ENCODE measurements at places on chromosomes 6 and 20.

- DNase-seq, result no peak
Observed at GRCh38 chr6:155333414-155333813, 19.1 kb upstream of the TFB1M start.

- DNase-seq, result no peak
Observed at GRCh38 chr6:98843271-98844243, 9.2 kb downstream of the POU3F2 start.

DNA sequence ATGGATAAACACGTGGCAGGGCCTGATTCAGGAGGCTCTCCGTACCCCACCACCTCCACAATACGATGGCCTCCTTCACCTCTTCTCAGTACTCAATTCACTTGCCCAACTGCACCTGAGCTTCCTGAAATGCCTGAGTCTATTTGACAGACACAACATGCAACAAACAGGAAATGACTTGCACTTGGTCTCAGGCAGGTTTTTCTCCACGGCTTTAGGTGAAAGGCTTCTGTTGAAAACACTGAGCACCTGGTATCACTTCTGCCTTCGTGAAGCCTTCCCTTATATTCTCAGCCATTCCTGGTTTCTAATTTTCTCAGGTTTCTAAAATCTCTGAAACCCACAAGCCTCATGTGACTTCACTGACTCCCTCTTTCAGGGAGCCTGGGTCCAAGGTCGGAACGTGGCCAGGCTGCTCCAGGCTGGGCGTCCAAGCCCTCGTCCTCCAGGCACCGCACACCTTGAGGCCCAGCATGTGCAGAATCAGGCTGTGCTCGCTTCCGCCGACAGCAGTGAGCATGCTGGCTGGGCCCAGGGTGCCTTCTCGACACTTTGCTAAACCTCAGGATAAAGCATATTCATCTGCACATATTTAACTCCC, 34.7 kb downstream of the TAF4 start:
- peak; percentile 23 for DNase-seq

DNA sequence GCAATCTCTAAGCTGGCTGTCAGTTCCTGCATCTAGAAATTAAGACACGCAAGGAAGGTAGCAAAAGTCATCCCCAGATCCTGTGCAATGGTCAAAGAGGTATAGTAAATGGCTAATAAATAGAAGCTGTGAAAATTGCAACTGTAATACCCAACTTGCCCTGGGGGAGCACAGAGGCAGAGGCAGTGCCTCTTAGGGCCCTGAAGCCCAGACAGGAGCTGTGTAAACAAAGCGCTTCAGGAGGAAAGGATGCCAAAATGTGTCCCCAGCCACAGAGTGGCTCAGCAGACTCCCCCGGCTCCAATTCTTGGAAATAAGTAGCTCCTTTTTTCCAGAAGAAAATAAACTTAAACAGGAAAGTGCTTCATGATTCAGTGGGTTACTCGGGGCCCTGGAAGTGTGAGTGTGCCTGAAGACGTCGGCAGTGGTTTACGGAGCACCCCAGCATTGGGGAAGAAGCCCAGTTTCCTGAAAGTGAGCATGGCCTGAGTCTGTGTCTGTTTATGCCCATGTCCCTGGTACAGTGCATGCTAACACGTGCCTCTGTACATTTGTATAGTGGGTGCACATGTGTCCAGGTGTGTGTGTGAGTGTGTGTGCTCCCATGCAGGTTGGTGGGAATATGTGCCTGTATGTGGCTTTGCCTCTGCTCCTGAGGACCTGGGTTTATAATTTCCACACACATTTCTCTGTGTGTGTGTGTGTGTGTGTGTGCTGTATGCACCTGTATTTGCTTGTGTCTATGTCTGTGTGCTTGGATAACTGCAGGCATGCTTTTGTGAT, 246.7 kb downstream of the MAFB start:
- no peak for DNase-seq

DNA sequence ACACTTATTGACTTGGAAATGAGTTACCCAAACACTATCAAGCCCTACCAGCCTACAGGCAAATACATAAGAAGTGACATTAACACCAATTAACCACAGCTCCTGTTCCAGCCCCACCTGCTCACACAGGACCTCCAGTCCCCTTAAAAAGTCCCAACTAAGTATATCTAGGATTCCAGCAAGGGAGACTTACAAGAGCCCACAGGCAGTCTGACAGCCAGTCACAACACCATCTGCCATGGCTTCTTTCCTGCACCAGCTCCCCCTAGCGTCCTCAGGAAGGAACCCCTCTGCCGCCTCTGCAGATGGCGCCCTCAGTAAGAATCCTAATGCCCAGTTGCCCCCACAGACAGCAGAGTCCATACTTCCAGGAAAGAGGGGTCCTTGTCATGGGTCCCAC, 122.1 kb downstream of the HIVEP2 start:
- peak; percentile 28 for DNase-seq

- no peak for DNase-seq
Observed at GRCh38 chr6:15283986-15284361, 38.1 kb downstream of the JARID2 start.

DNA sequence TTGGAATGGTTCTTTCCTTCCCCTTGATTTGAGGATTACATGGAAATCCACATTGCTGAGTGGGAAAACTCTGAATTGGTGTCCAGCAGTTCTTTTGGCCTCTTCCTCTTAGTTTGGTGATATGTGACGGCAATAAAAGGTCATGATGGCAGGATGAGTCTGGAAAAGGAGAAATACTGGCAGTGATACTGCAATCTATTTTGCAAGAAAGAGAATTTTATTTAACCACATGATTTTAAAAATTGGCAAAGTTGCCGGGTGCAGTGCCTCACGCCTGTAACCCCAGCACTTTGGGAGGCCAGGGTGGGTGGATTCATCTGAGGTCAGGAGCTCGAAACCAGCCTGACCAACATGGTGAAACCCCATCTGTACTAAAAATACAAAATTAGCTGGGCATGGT, 73.1 kb downstream of the ADTRP start:
- no peak for DNase-seq

DNA sequence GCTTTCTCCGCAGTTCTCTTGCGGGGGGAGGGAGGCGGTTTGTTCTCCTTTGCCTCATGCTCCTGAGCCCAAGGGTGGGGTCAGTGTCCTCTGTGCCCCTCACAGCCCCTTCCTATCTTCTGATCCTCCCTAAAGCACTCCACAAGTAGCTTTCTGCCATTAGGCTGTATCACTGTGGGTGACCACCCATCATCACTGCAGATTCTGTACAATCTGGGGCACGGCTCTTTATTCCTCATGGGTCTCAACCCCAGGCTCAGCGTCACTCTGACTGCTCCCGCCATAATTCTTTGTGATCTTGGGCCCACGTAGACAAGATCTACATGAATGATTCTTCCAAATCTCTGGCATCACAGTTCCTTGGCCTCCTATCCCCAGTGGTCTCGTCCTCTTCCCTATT, 10.5 kb downstream of the NCR2 start:
- DNase-seq, result no peak

GRCh38 chr6:136012198-136012887, 160.8 kb downstream of the PDE7B start:
- DNase-seq, result no peak

DNA sequence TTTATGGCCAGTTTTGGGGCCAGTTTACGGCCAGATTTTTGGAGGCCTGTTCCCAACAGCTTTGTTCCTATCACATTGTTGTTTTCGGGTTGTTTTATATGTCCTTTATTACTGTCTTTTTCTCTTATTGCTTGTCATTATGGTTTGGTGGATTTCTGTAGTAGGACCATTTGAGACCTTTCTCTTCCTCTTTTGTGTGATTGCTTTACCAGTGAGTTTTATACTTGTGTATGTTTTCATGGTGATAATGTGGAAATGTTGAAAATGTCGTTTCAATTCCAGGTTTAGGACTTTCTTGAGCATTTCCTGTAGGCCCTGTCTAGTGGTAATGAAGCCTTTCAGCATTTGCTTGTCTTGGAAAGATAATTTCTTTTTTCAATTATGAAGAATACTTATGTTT, 17.8 kb downstream of the HLA-B start:
- no peak for DNase-seq

- no peak for DNase-seq
Observed at GRCh38 chr6:31906122-31906521, 4.2 kb upstream of the ZBTB12 start.

All from hematopoietic multipotent progenitor cell treated with erythropoietin and hydrocortisone succinate and interleukin-3 and kit ligand, for 8 days (in vitro differentiated cells).